Glutamatergic neuron (in vitro differentiated cells): ENCODE measurements at places on chromosomes 3 and 15.
A peak's percentile ranks its signal among the peaks of the same experiment; 100 is the strongest.

GRCh38 chr3:187740421-187741399 is 4.6 kb downstream of the BCL6 start:
- DNase-seq, result peak; percentile 82

GRCh38 chr15:74470631-74471395 is 9.9 kb upstream of the UBL7 start:
- no peak for DNase-seq

DNA sequence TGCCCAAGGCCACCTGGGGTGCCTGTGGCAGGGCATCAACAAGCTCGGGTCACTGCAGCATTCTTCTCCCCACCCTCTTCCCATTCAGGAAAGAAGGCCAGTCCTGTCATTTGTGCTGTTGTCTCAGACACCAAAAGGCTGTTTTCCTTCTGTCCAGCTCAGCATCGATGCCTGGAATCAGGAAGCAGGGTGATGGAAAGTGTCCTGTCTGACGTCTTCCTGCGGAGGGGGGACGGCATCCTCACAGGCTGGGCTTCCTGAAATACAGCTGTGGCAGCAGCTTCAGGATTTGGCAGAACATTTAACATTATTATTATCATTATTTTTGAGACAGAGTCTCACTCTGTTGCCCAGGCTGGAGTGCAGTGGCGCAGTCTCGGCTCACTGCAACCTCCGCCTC is 33.0 kb upstream of the ANKDD1A start:
- DNase-seq, result no peak

DNA sequence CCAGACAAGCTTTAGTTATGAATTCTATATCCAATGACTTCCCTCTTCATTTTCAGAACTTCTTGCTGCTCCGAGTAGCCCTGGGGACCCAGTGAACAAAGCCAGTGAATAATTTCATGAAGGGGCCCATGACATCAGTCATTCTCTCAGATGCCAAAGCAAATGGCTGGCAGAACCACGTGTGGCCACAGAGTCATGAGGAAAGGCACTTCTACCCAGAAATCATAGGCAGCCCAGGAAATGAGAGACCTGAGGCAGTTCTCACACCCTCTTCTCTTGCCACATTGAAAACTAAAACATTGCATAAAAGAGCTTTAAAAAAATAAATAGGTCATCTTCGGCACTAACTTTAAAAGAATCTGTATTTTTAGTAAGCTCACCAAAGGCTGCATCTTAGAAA is 4.3 kb upstream of the UACA start:
- no peak for DNase-seq

DNA sequence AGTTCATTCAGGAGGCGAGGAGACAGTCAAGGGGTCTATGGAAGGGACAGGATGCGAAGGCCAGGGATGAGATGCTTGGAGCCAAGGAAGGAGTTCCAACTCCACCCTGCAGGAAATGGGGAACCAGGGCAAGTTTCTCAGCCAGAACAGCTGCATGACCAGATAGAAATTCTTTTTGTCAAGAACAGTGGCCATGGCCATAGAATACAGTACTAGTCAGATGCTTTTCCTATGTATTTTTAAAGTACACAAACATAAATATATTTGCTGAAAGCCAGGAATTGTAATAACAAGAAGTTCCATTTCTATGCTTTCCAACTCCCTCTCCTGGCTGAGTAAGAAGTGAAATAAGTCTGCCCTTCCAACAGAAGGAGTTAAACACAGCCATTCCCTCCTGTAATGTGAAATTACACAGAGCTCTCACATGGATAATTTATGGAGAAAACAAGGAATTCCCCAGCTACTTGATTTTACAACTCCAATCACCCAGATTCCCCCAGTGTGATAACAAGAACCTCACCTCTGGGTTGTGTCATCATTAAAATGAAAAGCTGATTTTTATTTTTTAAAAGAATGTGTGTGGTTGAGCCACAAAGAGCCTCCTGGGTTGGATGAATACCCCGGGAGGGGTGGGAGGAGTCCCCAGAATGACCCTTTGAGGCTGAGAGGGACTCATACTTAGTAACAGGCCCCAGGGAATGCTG is 124.6 kb upstream of the ARHGEF3 start:
- DNase-seq, result no peak

DNA sequence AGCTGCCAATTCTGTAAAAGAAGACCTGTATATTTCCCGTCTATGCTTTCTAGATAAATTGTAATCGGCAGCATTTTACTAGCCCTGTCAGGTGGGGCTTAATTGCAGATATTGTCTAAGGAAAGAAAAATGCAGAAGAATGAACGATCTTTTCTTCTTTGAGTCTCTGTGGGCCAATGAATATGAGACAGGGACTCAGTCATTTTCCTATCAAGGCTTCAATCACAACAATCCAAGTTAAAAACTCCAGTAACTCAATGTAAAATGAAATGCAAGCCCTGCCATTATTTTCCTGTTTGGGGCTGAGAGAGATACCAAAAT is 313.9 kb downstream of the MECOM start:
- no peak for DNase-seq

- DNase-seq, result no peak
Measured at GRCh38 chr3:69871251-69871650, 128.3 kb upstream of the SAMMSON start.

- no peak for DNase-seq
Measured at GRCh38 chr15:48643776-48644466, 1.6 kb downstream of the FBN1 start.

- no peak for DNase-seq
Measured at GRCh38 chr15:99399061-99399460, 147.8 kb downstream of the LRRC28 start.

- no peak for DNase-seq
Measured at GRCh38 chr15:88467935-88468528, 524 bp downstream of the MRPS11 start.

- DNase-seq, result no peak
Measured at GRCh38 chr3:196111939-196112386, 30.1 kb upstream of the TFRC start.

DNA sequence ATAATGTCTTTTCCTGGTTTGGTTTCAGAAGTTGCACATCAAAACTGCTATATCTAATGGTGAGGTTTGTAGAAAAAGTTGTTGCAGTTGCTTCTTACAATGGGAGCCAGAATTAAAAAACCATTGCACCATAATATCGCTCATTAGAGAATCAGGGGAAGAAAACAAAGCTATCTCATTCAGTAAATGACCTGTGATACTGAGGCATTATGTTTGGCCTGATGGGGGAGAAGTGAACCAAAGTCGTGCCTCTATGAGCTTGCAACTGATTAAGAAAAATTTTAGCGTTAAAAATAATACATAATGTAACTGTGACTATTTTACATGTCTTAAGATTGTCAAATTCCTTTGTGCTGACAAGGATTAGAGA is 60.2 kb upstream of the ARHGEF26 start:
- no peak for DNase-seq

DNA sequence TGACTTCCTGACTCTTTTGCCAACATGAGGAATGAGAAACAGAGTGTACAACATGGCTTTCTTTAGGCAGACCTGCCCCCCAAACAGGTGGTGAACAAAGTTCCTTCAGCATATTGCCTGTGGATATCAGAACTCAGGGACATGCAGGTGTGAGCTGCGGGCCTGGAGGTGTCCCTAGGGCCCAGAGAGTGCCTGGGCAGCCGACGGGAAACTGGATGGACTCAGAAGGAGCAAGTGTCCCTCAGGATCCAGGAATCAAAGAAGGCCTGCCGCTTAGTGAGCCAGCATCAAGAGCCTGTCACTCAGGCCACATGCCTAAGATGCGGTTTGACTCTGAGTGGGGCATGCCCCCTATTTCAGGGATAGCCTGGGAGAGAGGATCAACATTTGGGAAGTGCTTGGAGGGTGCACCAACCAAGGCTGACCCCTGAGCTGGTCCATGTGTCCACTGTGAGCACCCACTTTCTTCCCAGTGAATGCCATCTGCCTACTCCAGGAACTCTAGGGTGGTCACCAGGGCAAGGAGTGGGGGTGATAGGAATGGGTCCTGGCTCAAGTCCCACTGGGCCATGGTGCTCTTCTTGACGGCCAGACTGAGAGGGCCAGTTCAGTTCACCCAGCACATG is 16.1 kb upstream of the POLR2M start:
- no peak for DNase-seq

DNA sequence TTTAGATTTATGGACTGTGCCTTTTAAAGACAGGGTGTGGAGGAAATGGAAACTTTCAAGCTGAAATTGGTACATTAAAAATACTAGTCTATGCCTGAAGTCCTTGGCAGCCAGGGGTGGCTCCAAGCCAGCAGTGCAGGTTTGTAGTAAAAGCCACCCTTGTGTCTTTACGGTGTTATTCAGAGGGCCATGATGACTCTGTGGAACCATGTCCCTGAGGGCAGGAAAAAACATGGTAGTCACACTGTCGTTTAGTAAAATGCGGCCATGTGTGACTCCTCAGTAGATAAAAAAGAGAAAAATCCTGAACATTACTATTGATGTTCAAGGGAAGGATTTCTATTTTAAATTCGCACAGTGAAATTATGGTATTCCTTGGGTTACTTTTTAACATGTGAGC is 2.7 kb downstream of the FAN1 start:
- DNase-seq, result no peak

DNA sequence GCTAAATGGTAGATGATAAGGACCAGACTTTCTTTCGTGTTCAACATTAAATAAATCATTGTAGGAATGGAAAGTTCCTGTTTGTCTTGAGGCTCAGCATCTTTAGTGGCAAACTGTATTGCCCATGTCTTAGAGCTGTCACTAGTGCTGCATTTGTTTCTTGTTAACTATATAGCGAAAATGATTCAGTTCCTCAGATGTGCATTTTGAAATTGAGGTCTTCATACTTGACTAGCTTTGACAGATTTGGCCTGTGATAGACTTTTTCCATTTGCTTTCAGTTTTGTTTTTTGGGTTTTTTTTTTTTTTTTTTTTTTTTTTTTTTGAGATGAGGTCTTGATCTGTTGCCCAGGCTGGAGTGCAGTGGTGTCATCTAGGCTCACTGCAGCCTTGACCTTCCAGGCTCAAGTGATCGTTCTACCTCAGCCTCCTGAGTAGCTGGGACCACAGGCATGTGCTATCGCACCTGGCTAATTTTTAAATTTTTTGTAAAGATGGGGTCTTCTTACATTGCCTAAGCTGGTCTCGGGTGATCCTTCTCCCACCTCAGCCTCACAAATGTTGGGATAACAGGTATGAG is 9.5 kb upstream of the RPLP1 start:
- no peak for DNase-seq

- DNase-seq, result no peak
Measured at GRCh38 chr3:71902258-71903111, 117.5 kb upstream of the PROK2 start.

GRCh38 chr15:51496246-51496645 is 126.3 kb downstream of the DMXL2 start:
- DNase-seq, result no peak

- peak; percentile 53 for DNase-seq
Measured at GRCh38 chr3:99532246-99532645, 106.1 kb upstream of the COL8A1 start.

DNA sequence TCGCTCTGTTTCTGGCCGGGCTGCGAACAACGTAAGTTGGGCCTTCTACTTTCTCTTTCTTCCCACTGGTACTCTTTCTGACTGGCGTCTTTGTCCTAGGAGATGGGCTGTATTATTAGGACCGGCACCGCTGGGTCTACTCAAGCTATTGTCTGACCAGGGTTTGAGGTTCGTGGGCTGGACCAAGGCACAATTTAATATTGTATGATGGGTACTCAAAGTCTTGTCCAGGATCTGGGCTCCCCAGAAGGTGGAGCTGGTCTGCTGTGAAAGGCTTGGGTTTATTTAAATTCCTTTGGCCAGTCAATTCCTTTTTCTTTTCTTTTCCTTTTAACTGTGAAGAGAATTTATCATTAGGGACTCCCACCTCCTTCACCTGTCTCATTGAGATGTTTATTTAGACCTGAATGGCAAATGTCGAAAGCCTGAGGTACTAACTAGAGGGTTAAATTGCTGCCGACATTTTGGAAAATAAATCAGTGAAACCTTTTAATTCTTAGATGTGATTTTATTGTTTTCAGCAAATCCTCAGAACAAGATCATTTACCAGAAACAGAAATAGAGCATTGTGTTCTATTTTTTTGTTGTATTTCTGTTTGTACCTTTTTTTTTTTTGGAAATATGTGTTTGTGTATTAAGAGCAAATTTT is 410 bp downstream of the LRRC49 start:
- no peak for DNase-seq

DNA sequence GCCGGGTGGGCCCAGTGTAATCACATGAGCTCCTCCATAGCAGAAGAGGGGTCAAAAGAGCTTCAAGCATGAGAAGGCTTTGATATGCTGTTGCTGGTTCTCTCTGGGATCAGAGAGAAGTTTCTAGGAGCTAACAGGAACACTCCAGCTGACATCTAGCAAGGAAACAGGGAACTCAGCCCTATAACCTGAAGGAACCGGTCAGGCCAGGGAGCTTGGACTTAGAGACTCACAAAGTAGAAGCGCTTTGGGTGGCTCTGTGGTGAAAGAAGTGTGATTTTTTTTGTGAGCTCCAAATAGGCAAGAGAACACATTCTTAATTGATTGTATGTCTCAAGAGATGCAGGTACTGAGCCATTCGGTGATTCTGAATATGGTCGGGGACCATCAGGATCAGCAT is 26.2 kb upstream of the EPHB1 start:
- no peak for DNase-seq

DNA sequence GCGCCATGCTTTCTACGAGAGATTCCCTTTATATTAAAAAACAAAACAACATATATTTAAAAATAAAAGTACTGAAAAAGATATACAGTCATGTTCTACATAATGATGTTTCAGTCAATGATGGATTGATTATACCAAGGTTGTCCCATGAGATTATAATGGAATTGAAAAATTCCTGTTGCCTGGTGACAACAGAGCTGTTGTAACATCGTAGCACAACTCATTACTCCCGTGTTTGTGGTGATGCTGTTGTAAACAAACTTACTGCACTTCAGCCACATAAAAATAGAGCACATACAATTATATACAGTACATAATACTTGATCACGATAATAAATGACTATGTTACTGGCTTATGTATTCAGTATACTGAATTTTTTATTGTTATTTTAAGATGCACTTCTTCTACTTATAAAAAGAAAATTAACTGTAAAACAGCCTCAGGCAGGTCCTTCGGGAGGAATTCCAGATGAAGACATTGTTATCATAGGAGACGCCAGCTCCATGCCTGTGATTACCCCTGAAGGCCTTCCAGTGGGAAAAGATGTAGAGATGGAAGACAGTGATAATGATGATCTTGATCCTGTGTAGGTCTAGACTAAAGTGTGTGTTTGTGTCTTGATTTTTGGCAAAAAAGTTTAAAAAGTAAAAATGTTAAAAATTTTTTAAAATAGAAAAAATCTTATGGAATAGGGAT is 11.7 kb downstream of the CCR1 start:
- no peak for DNase-seq

- DNase-seq, result no peak
Measured at GRCh38 chr15:95132774-95133173, 901.4 kb downstream of the MCTP2 start.
